GM12864 (cell line): ENCODE measurements at places on chromosomes 6 and 20.

GRCh38 chr6:119609865-119610264, 260.3 kb upstream of the MAN1A1 start:
- no peak for DNase-seq

GRCh38 chr6:131033631-131034030, 29.4 kb downstream of the EPB41L2 start:
- DNase-seq, result no peak

- no peak for DNase-seq
These were observed 42.8 kb downstream of the RPF2 start for GRCh38 chr6:111024681-111025080.

DNA sequence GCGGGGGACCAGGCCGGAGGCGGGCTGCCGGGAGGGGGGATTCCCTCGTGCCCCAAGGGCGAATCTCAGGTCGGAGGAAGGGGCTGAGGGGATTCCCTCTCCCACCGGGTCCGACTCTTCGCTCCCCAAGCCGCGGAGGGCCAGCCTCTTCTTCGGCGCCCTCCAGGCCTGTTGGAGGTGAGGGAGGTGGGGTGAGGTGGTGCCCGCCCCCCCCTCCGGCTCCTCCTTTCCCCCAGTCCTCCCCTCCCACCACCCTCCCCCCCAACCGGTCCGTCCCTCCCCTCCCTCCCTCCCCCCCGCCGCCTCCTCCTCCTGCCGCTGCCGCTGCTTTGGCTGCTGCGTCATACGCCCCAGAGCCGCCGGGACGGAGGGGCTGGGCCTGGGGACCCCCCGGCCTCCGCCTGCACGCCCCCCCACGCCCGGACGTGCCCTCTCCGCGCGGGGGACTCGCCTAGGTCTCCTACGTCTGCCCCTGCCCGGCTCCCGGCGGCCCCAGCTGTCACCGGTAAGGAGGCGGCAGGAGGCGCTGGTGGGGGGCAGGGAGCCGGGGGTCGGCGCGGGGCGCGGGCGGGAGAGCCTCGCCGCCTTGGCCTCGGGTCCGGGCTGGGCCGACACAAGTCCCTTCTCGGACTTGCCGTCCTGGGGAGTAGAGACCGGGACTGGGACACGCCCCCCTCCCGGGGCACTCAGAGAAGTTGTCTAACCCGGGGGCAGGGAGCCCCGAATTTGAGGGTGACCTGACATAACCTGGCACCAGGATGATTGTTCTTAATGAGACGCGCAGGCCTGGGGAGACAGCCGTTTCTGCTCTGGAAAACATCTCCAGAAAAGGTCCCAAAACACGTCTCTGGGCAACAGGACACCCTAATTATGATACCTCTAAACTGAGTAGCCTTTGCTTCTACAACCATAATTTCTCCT, at the start of gene PHF1:
Gene PHF1 (plus strand): TSS at position 304 of the 921 bp plus-strand sequence. CDS start 1,250 bp downstream, outside the sequence.
- DNase-seq, result no peak

GRCh38 chr6:136031982-136032381, 180.5 kb downstream of the PDE7B start:
- no peak for DNase-seq

DNA sequence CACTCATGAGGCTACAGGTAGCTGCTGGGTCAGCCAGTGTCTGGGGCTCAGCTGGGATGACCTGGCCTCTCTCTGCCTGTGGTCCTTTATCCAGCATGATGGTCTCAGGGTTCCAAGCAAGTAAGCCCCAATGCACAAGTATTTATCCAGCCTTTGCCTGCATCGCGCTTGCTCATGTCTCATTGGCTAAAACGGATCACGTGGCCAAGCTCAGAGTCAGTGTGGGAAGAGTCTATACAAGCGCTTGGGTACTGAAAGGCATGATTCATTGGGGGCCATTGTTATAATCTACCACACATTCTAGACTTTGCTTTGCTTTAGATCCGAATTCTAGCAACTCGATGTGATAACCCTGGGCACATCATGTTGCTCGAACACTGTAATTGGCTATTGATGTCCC, 48.3 kb downstream of the PPP1R16B start:
- DNase-seq, result no peak

- DNase-seq, result no peak
These were observed 167.8 kb downstream of the LRFN2 start for GRCh38 chr6:40419377-40419776.

DNA sequence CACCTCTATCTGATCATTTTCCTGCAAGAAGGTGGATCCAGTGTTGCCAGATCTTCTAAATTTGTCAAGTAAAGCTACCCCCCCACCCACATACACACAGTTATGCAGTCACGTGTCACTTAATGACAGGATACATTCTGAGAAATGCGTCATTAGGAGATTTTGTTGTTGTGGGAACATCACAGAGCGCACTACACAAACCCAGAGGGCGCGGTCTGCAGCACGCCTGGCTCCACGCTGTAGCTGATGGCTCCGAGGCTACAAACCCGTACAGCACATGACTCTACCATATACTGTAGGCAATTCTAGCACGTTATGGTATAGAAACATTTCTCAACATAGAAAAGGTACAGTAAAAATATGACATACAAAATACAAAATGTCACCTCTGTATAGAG, 126.9 kb downstream of the SYCP2 start:
- no peak for DNase-seq

DNA sequence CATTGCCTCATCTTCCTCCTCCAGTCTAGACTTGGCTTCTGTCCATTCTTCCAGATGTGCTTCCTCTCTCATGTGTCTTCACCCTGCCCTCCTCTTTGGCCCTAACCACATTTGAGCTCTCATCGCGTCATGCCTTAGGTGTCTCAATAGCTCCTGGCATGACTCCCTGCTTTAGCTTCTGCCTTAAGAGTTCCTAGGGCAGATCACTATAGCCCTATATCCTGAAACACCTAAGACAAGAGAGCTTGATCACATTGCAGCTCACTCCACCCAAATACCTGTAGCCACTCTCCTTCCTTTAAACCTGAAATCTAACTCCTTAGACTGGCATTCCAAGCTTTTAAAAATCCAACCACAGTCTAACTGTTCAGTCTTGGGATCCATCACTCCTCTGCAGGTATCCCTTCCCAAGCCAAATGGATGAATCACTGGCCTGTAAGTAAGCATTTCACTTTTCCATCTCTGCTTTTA, 69.0 kb upstream of the STXBP5 start:
- DNase-seq, result no peak

- no peak for DNase-seq
These were observed 122.5 kb downstream of the RNGTT start for GRCh38 chr6:88840796-88841539.

- DNase-seq, result no peak
These were observed 32.6 kb downstream of the DSTN start for GRCh38 chr20:17602493-17602892.

GRCh38 chr6:118562959-118563358, 14.9 kb downstream of the PLN start:
- no peak for DNase-seq

DNA sequence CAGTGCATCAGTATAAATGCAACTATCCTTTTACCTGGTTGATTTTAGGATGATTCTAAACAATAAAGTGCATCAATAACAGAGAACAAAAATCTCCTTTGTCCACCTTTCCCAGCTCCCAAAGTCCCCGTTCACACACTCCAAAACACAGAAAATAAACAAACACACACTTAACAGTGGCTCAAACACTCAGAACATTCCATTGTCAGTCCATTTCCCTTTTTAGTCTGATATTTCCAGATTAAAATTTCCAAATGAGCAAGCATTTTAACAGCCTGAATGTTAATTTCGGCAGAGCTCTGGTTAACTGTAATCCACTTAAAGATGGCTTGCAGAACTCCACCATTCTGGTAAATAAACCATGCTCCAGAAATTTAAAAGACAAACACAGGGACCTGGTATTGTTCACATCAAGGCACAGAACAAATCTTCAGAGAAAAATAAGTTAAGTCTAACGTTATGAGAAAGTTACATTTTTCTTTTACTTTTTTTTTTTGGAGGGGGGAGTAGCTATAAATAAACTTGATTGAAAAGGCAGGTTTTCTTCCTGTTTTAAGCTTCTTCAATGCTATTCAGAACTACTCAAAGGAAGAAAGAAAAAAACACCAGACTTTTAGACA, 100.8 kb downstream of the DST start:
- DNase-seq, result no peak

DNA sequence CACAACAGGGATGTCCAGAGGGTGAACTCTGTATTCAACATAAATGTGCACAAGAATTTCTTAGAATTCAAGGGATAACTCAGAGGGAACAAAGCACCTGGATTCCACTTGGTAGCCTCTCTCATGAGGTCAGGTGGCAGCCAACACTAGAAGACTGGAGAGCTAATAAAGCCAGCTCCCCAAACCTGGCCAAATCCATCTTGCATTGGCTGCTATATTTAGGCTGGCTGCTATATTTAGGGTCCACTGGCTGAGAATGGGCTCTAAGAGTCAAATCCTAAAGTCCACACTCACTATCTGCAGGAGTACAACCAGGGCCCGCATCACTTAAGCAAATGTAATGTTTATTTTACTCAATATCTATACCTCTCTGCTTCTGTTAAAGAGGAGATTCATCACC, 20.0 kb downstream of the TBC1D7 start:
- no peak for DNase-seq
